ENCODE measurements at places on chromosomes 11 and 22.

DNA sequence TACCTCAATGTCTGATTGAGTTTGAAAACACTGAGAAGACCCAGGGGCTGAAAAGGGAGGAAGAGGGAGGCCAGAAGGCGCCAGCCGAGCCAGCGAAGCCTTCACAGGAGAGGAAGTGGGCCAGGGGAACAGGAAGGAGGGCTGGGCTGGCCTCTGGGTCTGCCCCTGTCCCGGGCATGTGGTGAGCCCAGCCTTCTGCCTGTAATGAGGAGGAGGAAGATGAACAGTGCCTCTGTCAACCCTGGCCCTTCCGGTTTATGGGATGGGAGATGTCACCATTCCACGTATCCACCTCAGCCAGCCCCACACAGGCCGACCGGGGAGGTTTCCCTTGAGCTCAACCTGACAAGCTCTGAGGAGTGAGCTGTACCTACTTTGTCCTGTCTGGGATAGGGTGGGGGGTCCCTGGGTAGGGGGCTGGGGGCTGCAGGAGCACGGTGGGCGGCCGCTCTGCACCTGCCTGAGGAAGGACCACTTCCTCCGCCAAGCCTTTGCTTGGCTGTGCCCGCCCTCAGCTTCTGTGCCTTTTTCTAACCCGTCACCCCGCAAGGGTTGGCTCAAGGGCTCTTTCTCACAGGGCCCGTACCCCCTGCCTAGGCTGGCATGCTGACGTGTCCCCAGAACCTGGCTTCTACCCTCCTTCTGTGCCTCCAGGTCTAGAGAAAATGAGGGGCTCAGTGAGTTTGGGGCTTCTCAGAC is 2.0 kb downstream of the PARVG start:
- DNase-seq: no peak

GRCh38 chr11:134613646-134614045 is 201.6 kb upstream of the B3GAT1 start:
- DNase-seq: no peak

- no peak for DNase-seq
Measured at GRCh38 chr11:1341928-1342524, 32.6 kb upstream of the TOLLIP start.

DNA sequence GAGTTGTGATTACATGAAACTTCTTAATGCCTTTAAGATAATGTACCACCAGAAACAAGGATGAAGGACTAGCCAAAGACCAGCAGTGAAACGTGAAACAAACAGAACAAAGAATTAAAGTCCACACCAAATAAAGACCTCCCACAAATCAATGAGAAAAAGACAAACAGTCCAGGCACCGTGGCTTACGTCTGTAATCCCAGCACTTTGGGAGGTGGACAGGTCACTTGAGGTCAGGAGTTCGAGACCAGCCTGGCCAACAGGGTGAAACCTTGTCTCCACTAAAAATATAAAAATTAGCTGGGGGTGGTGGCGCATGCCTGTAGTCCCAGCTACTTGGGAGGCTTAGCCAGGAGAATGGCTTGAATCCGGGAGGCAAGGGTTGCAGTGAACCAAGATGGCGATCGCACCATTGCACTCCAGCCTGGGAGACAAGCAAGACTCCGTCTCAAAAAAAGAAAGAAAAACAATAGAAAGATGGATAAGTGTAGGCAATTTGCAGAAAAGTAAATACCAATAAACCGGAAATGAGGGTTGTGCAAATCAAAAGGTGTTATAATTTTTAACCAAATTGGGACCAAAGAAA is 167.8 kb upstream of the GRK3 start:
- DNase-seq: no peak
